ENCODE measurements at places on chromosomes 13 and 19.

DNA sequence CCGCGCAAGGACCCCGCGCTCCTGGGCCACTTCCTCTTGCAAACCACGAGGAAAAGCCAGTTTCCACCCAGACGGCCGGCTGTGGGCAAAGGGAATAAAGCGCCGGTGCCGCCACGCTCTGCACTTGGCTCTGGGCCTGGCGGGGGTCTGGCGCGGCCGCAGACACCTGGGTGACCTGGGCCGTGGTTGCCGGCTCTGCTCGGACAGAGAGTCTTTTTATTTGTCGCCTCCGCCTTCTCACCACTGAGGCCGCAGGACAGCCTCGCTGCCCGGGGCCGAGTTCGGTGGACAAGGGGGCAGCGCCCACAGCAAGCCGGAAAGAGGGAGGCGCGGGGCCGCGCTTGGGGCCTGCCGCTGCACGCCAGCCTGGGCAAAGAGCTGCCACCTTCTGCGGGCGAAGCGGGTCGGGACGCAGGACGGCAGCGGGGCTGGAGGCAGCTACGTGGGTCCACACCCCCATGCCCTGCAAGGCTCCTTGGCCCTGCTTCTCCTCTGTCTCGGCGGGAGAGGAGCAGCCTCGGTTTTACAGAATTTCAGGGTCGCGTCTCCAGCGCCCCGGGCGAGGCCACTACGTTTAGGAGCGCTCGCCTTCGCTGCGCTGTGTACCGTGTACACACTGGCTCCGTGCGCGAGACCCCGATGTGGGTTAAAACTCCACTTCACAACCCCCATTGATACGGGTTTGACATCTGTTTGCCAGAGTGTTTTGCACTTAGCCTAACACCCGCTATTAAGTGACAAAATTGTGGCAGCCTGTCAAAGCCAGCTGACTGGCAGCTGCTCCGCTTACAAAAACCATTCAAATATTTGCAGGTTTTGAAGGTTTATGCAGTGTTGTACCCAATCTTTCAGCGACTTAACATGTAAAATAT lies 13.0 kb upstream of the SOX1 start:
- ATAC-seq = no peak

DNA sequence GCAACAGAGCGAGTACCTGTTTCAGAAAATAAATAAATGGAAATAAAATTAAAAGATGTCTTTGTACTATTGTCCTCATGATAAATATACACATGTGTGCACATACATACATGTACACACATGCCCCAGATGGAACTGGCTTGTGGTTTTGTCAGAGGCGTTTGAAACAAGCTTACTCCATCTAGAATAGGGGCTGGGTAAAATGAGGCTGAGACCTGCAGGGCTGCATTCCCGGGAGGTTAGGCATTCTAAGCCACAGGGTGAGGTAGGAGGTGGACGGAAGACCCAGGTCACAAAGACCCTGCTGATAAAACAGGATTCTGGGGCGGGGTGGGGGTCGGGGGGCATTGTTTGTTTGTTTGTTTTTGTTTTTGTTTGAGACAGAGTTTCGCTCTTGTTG lies 8.1 kb upstream of the SIN3B start:
- ATAC-seq = no peak

GRCh38 chr19:33468361-33469170 lies 53.0 kb downstream of the PEPD start:
- ATAC-seq = no peak

DNA sequence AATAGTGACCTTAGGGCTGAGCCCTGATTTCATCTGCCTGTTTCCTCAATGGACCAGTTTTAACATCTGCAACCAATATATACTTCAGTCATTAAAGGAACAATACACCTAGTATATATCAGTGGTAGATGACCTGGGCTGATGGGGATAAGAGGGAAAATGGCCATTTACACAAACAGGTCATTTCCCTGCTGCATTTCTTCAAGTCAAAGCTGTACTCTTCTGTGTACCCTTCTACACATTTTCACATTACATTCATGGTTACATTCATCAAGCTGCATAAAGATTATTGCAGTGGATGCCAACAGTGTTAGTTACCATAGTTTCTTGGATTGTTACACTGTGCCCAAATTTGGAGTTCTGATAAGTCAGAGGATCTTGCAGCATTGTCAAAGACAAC lies 81.2 kb upstream of the RAP2A start:
- no peak for ATAC-seq

DNA sequence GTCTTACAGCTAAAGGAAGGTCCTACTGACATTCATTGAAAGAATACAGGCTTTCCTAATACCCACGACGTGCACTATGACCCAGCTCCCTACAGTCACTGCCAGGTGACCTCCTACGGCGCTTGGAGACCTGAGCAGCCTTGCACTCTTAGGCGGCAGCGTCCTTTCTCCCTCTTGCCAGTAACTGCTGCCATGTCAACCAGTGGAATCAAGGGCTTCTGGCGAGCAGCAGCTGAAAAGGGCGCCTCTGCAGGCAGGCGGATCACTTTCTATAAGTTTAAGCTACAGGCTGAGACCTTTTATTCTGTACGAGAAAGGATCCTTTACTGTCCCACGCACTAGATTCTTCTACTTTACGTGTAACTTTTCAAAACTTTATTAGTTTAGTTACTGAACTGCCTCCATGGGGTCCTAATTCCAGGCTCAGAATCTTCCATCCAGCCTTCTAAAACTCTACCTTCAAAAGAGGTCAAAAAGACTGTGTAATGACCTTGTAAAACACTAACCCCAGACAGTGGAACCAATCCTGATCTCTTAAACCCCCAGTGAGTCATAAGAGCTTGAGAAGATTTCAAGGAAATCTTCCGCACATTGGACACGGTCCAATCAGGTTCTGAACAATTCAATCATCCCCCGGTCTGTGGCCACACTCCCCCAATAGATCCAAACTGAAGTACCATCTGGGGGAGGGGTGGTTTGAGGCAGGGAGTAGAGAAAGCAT lies 1.9 kb downstream of the KCTD12 start:
- no peak for ATAC-seq

GRCh38 chr19:30722186-30722585 lies 350.0 kb downstream of the ZNF536 start:
- no peak for ATAC-seq

GRCh38 chr13:113086031-113086750 lies 19.4 kb upstream of the F7 start:
- ATAC-seq = no peak

GRCh38 chr19:2600914-2601870 lies 101.3 kb downstream of the GNG7 start:
- no peak for ATAC-seq

DNA sequence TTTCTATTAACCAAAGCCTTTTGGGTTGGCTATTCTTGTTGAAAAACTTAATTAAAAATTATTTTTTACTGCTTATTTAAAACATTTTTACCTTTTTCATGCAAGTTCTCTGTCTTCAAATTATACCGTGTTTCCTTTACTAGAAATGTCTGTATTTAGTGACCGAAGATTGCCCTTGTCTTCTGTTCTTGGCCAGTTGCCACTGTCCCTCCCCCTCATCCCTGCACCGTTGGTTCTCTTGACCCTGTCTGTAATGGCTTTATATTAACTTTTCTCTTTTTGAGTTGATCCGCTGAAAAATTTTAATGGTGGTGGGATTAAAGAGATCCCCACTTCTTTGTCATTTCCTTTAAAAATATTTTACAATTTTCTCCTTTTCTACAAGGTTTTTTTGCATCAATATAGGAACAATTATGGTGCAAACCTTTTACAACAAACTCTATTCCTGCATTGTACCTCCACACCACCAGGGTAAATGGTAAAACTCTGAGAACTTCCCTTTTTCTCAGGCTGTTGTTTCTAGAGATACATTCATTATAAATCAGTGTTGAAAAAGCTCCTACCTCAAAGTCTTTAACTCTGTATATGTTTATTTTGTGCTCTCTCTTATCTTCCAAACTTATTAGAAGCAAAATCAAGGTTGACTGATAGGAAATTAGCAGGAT lies 12.9 kb upstream of the RNF113B start:
- no peak for ATAC-seq

GRCh38 chr19:39318071-39318470 lies 2.6 kb downstream of the LRFN1 start:
- ATAC-seq = no peak

- peak; percentile 92 for ATAC-seq
Observed at GRCh38 chr13:105139380-105140285, 1395.8 kb downstream of the EFNB2 start.

All from activated CD4-positive, CD25-positive, alpha-beta regulatory T cell treated with anti-CD3 and anti-CD28 coated beads, Interleukin-2, amount 50 U/mL, for 24 hours (primary cell).